ENCODE measurements at places on chromosomes 3 and 15.

DNA sequence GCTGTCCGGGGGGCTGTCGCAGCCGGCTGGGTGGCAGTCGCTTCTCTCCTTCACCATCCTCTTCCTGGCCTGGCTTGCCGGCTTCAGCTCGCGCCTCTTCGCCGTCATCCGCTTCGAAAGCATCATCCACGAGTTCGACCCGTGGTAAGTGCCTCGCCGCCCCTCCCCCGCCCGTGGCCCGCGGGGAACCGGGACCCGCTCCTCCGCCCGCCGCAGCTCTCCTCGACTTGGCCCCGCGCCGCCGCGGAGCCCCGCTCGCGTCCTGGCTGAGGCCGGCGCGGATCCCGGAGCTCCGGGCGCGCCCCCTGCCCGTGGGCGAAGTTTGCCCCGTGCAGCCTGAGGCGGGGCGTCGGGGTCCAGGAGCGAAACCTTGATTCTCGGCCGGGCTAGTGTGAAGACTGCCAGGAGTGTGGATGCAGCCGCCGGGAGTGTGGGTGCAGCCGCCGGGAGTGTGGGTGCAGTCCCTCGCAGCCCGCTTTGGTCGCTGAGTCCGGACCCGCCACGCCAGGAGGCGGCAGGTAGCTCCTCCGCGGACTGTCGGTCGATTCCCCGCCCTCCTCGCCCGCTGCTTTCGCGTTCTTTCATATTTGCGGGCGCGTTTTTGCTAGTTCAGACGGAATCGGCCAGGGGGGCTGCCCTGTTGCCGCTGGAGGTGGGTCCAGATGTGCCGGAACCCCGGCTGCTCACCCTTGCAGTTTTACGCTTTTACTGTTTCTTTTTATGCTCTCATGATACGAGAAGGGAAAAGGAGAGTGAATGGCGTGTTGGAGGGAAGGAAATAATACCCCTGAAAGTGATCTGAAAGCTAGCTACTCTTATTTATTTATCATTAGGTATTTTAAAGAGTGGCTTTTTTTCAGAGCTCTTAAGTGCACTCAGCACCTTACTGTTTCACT, 692 bp downstream of the STT3B start:
- DNase-seq, result peak; percentile 18

GRCh38 chr15:47475336-47475735, 242.0 kb upstream of the SEMA6D start:
- DNase-seq, result no peak

DNA sequence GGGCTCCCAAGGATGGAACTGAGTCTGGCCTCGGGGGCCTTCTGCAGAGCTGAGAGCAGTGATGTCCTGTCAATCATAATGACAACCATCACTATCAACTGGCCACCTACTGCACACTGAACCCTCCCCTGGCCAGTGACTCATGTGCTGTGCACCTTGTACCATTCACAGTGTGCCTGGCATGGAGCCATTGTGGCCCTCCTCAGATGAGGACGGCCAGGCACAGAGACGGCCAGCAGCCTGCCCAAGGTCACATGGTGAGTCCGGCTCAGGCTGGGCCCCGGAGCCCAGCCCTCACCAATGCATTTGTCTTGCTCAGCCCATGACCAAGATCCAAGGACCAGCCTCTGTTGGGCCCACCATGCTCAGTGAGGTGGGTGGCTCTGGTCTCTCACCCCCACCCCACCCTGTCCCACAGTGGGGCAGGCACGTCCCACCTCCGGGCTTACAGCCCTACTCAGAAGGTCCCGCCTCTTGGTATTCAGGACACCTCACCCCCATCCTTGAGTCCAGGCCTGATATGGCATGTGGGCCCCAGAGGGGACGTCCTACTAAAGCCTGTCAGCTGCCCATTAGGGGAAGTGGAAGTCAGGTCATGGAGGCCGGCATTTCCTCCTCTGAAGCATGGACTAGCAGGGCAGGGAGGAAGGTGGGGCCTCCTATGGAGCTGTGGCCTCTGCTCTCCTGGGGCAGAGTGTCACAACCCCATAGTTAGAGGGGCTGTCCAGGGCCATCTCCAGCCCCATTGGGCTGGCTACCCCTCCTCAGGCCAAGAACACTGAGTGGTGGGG, 35.9 kb upstream of the TMEM115 start:
- DNase-seq, result no peak

GRCh38 chr3:140334132-140334929, 343.5 kb upstream of the TRIM42 start:
- no peak for DNase-seq

DNA sequence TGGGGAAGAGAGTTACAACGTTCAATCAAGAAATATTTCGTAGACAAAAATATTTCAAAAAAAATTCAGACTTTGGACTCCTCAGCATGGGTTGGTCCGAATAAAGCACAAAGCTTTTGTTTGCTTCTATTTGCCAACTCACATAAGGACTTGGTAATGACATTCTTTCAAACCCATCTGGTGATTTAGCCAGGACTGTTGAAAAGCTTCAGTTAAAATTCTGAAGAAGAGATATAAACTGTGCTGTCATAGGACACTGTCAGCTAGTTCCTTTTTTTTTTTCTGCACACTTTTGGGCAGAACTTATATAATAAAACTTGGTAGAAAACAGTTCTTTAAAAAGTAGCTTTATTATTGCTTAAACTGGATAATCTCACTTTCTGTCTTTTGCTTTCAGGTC, 660.8 kb upstream of the SGO1 start:
- DNase-seq, result no peak

GRCh38 chr3:15330031-15330596, 2.3 kb downstream of the SH3BP5 start:
- no peak for DNase-seq

DNA sequence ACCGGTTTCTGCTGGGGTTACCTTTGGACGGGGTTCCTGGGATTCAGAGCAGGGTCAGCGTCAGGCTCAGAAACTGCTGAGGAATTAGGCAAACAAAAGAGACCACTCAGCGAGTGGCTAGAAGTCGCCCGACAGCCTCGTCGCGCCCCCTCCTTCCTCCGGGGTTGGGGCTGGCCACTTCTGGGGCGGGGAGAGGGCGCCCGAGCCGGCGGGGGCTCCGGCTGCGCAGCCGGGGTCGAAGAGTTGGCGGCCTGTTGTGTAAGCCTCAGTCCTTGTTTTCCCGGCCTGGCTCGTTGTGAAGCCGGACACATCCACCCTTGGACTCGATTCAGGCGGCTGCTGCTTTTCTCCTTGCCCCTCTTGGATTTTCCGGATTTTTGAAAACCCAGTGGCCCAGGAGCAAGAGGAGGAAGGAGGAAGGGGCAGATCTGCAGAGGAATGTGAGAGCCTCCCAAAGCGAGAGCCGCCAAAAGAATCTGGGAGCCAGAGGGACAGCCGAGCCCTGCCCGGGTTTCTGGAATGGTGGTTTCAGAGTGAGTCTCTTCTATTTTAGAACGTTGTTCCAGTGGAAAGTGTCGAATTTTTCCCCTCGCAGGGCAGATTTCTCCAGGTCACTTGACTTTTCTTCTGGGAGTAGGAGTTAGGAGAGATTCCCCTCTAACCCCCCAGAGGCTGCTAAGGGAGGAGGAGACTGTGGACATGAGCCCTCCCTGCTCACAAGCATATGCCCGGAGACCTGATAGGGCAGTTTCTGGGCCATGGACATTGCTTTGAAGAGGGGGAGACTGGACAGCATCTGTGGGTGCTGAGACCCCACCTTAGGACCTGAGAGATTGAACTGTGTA, 666 bp downstream of the SNX33 start:
- peak; percentile 49 for DNase-seq

- no peak for DNase-seq
Measured at GRCh38 chr3:126922466-126922865, 60.4 kb upstream of the PLXNA1 start.

DNA sequence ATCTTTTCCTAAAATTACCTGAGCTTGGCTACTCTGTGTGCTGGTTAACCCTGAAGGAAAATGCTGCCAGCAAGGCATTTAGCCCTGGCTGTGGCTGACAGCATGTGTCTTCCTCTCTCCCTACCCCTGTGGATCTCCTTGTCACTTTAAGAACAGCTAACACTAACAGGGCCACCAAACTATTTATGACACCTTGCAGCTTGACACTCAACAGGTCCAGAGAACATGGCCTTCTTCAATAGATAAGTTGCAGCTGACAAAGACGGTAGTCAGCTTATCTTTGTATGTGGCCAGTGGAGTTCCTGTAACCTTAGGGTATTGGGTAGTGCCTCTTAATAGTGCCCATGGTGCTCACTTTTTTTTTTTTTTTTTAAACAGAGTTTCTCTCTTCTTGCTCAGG, 32.0 kb upstream of the COPB2 start:
- DNase-seq, result no peak

GRCh38 chr3:123169492-123169929, 32.2 kb upstream of the SEC22A start:
- DNase-seq, result no peak

DNA sequence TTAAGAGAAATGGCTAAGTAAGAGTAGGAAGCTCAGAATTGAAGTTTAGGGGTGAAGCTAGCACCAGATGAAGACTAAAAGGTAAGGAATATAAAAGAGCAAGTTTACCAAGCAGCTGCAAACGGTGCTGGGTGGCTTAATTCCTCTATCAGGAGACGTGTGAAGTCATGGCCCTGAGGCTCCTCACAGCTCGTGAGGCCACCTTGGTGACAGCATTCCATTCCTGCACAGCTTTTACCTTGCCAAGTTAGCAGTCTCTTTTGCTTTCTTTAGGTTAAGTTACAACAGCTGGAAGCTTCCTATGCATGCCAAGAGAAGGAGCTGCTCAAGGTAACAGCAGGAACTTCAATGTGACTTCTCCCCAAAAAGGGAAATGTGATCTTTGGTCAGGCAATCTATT, 6.4 kb downstream of the TMCO5A start:
- no peak for DNase-seq
